ENCODE measurements at places on chromosomes 13 and 19.

DNA sequence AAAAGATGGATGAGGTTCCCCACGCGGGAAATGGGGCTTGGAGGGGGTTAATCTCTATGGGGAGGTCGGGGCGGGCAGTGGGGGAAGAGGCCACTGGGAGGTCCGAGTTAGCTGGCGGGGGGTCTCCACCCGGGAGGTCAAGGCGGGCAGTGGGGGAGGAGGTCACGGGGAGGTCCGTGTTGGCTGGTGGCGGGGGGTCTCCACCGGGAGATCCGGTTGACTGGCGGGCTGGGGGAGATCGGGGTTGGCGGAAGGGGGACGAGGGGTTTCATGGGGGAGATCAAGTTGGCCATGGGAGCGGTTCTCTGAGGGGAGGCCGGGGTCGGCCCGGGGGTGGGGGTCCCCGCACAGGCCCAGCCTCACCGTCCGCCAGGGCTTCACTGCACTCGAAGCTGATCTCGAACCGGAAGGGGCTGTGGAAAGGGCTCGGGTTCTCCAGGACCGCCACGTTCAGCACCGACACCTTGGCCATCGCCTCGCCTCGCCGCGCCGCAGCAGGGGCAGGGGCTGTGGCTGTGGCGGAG, 342 bp downstream of the ASF1B start:
- DNase-seq, result no peak

GRCh38 chr13:94656176-94656575, 54.5 kb downstream of the GPR180 start:
- no peak for DNase-seq

GRCh38 chr13:87356314-87356713, 314.9 kb upstream of the SLITRK5 start:
- no peak for DNase-seq

GRCh38 chr19:38375098-38375493, 725 bp downstream of the PSMD8 start:
- no peak for DNase-seq
